ENCODE measurements at places on chromosomes 1 and 21.

DNA sequence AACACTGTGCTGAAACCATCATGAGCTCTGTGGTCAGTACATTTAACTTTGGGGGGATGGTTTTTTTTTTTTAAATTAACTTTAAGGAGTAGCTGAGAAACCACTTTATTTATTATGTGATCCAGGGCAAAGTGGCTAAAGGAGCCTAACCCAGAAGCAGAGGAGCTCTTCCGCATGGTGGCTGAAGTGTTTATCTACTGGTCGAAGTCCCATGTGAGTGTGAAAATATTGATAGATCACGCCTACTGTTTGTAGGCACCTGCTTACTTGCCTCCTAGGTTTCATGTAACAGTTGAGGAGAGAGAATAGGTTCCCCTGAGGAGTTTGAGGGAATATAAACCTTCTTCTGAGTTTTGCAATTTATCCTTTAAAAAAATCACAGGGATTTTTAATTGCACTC lies 181.4 kb downstream of the ZP4 start:
- DNase-seq: no peak

DNA sequence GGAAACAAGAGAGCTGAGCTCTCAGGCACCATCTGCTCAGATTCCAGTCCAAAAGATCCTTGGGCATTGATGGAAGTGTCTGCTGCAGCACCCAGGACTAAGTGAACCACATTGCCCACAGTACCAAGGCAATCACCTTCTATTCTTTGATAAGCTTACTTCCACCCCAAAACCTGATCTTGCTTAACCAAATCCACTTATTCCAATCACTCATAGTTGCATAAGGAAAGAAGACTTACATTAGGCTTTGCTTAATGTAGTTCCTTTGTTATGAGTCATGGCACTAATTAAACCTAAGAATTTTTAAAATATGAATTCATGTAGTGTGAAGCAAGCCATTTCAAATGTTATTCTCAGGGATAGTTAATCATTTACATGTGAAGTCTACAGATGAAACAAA lies 84.5 kb downstream of the UCHL5 start:
- no peak for DNase-seq

DNA sequence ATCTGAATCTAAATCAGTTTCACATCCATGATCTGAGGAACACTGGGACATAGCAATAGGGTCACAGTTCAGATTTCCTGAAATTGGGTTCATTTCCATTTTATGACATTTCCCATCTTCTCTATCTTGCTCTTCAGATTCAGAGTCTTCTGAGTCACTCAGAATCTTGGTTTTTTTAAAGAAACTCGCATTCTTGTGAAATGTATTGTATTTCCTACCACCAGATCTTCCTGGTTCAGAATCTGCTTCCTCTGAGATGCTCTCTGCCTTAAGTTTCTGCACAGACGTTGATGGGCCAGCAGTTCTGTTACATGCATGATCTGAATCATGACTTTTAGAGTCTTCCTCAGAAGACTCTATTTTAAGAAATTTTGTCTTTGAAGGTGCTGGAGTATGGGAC lies 15.5 kb upstream of the PSMG1 start:
- DNase-seq: no peak

DNA sequence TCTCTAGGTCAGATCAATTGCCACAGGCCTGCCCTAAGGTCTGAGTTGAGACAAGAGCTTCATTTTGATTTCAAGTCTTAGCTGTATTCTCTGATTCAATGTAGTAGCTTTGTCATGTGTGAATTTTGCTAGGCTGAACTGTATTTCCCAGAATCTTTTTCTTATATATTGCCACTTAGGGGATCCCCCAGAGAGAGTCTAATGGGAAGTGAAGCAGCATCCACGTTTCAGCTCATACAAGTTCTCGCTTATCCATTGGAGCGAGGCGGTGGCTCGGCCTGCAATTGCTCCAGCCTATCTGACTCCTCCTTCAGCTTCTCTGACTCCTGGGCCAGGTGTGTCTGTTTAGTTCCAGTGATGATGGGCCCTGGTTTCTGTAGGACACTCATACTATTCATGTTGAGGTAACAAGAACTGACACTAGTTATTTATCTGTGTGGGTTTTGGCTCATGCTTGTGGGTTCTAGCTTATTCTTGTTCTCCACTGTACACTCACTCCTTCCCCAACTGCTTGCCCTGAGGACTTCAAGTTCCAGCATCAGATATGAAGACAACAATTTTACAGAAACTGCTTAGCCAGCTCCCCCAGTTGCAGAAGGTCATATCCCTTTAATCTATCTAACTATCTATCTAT lies 48.2 kb downstream of the TBX19 start:
- no peak for DNase-seq

DNA sequence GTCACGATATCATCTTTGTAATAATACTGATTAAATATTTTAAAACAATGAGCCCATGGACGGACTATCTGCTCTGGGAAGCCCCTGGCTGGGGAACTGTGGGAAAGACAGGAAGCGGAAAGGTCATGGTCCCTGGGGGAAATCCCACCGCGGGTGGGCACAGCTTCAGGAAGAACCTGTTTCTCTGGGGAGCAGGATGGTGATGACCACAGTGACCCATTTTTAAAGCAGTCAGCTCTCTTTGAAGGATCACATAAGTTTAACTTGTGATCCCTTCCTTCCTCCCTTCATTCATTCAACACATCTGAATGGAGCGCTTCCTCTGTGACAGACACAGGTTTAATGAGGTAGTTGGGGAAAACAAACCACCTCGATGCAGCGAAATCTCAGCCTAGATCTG lies 73.0 kb downstream of the DHRS3 start:
- no peak for DNase-seq

GRCh38 chr21:15130326-15130725 lies 65.5 kb upstream of the NRIP1 start:
- no peak for DNase-seq

GRCh38 chr1:8217809-8218208 lies 100.1 kb upstream of the SLC45A1 start:
- no peak for DNase-seq

DNA sequence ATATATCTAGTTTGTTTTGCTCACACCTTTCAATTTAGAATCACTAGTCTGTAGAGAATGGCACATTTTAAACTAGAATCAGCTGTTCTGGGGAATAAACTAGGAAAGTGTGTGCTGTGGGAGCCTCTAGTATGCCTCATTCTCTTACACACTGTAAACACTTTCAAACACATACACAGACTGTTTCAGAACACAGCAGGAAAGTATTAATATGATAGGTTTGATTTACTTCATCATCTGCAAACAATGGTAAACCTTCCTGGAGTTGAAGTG lies 67.1 kb upstream of the ABCG1 start:
- no peak for DNase-seq

DNA sequence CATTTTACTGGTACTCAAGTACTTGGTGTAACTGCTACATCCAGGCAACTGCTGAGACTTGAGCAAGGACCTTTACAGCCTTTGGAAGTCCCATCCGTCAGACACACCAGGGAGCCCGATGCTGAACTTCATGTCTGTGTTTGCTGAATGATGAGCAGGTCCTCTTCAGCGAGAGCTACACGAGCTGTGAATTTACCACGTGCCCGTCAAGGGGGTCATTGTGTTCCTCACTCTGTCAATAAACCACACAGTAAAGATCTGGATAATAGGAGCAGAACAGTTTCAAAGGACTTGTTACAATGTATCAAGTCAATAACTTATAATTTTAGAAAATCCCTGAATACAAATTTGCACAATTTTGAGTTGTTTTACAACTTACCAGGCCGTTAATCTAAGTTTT lies 427.2 kb downstream of the KIF26B start:
- no peak for DNase-seq

DNA sequence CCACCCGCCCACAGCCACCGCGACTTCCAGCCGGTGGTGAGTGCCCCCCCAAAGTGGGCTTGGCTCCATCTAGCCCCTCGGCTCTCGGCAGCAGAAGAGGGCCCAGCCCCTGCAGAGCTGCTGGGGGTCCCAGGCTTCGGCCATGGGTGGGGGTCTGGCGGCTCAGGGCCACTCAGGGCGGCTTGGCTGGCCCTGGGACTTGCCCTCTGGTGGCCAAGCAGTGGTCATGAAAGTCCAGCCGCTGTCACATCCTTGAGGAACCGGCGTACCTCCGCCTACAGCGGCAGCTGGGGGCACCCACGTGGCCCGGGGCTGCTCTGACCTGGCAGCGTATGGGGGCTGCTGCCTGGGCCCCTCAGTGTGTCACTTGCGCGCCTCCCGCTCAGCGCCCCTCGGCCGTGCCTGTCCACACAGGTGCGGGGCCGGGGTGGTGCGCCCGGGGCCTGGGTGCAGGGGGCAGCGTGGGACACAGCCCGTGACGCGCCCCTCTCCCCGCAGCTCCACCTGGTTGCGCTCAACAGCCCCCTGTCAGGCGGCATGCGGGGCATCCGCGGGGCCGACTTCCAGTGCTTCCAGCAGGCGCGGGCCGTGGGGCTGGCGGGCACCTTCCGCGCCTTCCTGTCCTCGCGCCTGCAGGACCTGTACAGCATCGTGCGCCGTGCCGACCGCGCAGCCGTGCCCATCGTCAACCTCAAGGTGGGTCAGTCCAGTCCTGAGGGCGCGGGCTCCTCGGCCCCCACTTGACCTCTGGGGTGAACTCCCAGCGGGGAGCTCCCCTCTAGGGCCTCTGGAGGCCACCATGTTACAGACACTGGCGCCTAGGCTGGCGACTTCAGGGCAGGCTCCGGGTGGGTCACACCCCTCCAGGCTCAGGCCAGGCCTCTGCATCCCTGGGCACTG lies 32.4 kb downstream of the SLC19A1 start:
- DNase-seq: no peak

DNA sequence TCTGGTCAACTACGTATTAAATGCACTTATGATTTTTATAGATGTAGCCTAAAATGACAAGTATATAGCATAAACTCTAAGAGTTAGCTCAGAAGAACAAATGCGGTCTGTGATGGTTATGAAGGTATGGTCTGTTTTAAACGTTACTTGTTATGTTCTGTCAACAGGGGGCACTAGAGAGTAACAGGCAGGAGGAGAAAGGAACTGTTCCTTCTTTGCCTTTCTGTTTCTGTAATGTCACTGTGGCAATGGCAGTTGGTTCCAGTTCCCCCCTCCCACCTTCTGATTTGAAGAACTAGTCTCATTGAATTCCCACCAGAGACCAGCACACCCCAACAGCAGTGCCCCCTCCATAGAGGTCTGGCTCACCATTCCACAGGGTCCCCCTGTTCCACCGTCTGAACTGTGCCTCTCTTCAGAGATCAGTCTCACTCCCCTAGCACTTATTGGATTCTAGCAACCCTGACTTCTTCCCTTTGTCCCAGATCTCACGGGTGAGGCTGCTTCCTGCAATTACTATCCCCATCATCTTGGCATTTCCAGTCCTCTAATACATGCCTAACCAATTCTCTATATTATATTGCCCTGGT lies 14.0 kb downstream of the KRTAP24-1 start:
- no peak for DNase-seq

- DNase-seq: no peak
Observed at GRCh38 chr1:106880226-106880625, 176.2 kb upstream of the PRMT6 start.

DNA sequence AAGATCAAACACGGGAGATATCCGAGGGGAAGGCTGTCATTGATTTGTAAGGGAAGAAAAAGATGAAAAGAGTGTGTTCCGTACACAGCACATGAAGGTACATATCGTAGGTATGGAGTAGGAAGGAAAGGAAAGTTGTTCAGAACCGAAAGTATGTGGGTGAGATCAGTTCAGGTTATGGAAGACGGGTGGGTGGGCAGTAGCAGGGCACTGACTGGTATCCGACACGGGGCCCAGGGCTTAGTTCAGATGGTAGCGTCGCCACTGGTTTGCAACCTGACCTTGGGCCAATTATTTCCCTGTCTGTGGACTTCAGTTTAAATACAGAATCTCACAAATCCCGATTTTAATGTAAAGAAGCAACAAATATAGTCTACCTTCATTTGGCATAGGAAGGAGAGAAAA lies 27.8 kb upstream of the A3GALT2 start:
- no peak for DNase-seq

GRCh38 chr1:150364231-150365003 lies 470 bp downstream of the RPRD2 start:
- DNase-seq: peak; percentile 76

GRCh38 chr21:43916076-43916475 lies 51.1 kb downstream of the AGPAT3 start:
- DNase-seq: no peak

DNA sequence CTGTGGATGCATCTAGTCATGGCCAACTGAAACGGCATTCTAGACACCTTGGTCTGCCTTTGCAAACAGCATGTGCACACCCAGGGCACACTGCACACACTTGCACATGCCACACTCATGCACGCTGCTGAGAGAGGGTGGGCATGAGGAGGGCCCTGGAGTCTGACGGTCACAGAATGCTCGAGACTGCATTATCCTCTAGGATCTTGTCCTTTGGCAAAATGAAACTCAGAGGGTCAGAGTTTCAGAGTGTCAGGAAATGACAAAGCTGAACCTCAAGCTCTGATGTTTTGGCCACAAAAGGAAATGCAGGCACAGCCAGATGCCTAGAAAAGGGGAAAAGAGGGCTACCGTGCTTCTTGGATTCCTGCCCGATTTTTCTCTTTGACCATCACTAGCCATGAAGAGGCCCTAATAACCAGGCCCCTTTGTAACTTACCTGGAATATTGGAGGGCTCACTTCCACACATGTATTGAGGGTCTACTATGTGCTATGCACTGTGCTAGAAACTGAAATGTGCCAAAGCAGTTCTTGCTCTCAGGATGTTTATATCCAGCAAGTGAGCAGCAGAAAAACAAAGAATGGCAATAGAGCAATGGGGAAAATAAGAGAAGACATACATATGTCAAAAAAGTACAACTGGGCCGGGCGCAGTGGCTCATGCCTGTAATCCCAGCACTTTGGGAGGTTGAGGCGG lies 65.4 kb downstream of the TOMM20 start:
- DNase-seq: no peak

DNA sequence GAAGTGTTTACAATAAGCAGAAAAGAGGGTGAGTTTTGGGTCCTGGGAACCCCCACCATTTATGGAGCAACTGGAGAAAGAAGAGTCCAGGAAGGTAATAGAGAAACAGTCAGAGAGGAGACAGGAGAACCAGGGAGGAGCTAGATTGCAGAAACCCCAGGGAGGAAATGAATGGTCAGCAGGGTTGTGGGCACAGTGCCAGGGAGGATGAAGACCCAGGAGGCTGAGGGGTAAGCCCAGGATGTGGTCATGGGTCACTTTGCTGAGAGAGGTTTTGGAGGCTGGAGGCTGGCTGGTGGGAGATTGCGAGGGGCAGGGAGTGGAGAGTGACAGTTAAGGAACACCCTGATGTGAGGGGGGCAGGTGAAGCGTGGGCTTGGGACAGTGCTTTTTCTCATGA lies 169.9 kb upstream of the CSF3R start:
- DNase-seq: no peak

DNA sequence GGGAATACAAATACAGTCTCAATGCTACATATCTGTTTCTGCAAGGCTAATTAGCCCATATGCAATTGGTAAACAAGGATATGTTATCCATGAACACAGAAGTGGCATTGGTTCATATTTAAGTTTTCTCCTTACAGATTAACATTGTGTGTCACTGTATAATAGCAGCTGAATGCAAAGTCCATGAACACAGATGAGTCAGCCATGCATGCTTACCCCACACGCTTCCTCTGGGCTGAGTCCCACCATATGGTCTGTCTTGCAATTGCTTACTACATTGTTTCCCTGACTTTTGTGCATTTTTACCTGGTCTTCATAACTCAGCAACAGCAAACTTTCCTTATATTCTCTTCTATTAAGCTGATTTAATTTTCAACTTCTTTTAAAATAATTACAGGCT lies 41.5 kb upstream of the TSNAX start:
- DNase-seq: no peak
